ENCODE measurements at places on chromosomes 13 and 19. TPM values are rescaled to one million over a fixed set of nuclear protein-coding genes. Genes with fewer than 3 reads are reported as not detected.

- H3K4me3 ChIP-seq, result no peak overlapping the region
- DNase-seq, result no peak
- no peaks in the 10 kb centered on the region for H3K4me1 ChIP-seq
- no peaks in the 10 kb centered on the region for H3K36me3 ChIP-seq
These were observed 2748.8 kb upstream of the PCDH20 start for GRCh38 chr13:64164435-64164834.

DNA sequence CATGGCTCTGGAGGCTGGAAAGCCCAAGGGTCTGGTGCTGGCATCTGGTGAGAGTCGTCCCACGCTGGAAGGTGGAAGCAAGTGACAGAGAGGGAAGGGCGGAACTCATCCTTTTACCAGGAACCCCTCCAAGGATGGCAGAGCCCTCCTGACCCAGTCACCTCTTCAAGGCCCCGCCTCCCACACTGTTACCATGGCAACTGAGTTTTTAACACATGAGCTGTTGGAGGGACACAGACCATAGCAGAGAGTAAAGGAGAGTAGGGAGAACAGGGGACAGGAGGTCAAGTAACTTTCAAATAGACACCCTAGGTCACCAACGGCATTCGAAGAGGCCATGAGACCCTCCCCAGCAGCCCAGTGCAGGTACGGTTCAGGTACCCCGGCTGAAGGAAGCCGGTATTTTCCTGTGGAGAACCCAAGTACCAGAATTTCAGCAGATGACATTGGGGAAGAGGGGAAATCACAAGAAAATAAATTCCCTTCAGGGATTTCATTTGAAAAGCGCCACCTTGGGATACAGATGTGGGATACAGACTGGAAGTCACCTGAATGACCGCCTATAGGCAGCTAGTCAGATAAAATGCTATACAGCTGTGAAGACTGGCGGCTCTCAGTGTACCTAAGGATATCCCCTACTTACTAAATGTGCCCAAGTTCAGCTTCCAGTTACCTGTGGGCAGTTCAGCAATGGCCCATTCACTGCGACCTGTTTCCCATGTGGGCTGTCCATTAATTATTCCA, 8.0 kb downstream of the IL17D start:
- no peak for DNase-seq
- no peaks in the 10 kb centered on the region for H3K36me3 ChIP-seq
- H3K27me3 ChIP-seq, result no peaks in the 10 kb centered on the region
- H3K4me3 ChIP-seq, result no peak overlapping the region
- H3K27ac ChIP-seq, result no peak overlapping the region

DNA sequence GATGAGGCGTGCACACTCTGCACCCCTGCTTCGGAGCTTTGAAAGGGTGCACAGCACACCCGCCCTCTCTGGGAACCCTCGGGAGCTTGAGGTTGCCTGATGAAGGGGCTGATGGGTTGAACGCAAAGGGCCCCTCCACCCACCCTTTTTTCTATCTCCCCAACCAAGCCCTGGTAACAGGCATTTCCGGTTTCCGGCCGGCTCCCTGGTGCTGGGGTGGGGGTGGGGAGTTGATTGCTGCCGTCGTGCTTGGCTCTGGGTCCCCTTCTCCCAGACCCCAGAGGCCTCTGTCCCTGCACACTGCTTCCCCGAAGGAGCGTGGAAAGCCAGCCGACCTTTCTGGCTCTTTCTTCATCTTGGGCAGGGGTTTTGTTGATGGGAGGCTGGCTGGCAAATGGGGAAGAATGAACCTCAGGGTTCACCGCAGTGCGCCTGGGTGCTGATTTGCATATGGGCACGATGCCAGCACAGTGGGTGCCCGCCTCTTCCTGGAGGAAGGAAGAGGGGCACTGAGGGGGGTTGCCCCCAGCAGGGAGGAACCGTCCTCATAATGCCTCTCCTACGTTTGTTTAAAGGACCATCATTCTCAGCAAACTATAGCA, 29.1 kb downstream of the VAV1 start:
- H3K27me3 ChIP-seq, result peaks cover under 1% of the 10 kb centered on the region
- H3K4me1 ChIP-seq, result no peaks in the 10 kb centered on the region
- H3K27ac ChIP-seq, result peak overlapping the region; percentile 63
- no peak overlapping the region for H3K4me3 ChIP-seq
- peak; percentile 59 for DNase-seq
- no peaks in the 10 kb centered on the region for H3K36me3 ChIP-seq

- no peak for DNase-seq
- no peaks in the 10 kb centered on the region for H3K36me3 ChIP-seq
- H3K27me3 ChIP-seq, result no peaks in the 10 kb centered on the region
These were observed 34.4 kb downstream of the LYL1 start for GRCh38 chr19:13068085-13068846.

DNA sequence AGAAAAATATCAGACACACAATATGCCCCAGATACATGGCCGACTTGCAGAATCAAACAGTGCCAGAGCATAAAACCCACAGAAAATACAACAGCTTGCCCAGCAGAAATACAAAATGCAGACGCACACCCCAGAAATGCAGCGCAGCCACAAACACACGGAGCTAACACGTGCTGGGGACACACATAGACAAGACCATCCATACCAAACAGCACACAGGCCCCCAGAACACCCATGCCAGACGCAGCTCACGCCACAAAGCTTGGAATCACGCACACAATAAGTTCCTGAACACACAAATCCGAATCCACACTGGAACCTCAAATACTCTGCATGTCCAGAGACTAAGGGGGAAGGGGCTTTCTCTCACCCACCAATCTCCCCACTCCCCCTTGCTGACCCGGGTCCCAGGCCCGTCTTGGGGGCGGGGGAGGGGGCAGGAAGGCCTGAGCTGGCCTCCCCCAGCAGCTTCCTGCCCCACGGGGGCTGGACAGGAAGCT, 17.2 kb downstream of the CCDC97 start:
- no peak for DNase-seq
- no peak overlapping the region for H3K4me3 ChIP-seq
- peaks cover 53% of the 10 kb centered on the region for H3K4me1 ChIP-seq
- H3K27me3 ChIP-seq, result no peaks in the 10 kb centered on the region

The CGB2 gene
- total RNA-seq, result not detected

The CCDC122 gene
- total RNA-seq, result 2.3 TPM

- H3K4me1 ChIP-seq, result no peaks in the 10 kb centered on the region
- no peak overlapping the region for H3K27ac ChIP-seq
- H3K36me3 ChIP-seq, result no peaks in the 10 kb centered on the region
- H3K4me3 ChIP-seq, result no peak overlapping the region
These were observed 2.7 kb downstream of the GPR4 start for GRCh38 chr19:45599286-45599685.

The NFIX gene
- 10.3 TPM for total RNA-seq

DNA sequence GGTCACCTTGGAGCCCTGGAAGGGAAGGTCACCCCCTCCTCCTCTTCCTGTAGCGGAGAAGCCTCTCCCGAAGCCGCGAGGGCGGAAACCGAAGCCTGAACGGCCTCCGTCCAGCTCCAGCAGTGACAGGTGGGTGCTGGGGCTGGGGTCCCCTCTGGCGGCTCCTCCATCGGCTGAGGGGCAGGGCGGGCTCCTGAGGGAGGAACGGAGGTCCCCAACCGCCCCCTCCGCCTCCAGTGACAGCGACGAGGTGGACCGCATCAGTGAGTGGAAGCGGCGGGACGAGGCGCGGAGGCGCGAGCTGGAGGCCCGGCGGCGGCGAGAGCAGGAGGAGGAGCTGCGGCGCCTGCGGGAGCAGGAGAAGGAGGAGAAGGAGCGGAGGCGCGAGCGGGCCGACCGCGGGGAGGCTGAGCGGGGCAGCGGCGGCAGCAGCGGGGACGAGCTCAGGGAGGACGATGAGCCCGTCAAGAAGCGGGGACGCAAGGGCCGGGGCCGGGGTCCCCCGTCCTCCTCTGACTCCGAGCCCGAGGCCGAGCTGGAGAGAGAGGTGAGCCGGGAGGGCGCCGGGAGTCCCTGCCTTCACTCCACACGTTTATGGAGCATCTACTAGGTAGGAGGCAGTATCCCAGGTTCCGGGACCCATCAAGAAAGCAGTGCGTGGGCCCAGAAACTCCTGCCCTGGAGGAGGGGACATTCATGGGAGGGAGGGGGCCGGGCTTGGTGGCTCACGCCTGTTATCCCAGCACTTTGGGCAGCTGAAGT, 22.0 kb downstream of the HDGFL2 start:
- no peaks in the 10 kb centered on the region for H3K27me3 ChIP-seq
- DNase-seq, result no peak
- no peak overlapping the region for H3K4me3 ChIP-seq
- H3K4me1 ChIP-seq, result no peaks in the 10 kb centered on the region
- H3K27ac ChIP-seq, result no peak overlapping the region

DNA sequence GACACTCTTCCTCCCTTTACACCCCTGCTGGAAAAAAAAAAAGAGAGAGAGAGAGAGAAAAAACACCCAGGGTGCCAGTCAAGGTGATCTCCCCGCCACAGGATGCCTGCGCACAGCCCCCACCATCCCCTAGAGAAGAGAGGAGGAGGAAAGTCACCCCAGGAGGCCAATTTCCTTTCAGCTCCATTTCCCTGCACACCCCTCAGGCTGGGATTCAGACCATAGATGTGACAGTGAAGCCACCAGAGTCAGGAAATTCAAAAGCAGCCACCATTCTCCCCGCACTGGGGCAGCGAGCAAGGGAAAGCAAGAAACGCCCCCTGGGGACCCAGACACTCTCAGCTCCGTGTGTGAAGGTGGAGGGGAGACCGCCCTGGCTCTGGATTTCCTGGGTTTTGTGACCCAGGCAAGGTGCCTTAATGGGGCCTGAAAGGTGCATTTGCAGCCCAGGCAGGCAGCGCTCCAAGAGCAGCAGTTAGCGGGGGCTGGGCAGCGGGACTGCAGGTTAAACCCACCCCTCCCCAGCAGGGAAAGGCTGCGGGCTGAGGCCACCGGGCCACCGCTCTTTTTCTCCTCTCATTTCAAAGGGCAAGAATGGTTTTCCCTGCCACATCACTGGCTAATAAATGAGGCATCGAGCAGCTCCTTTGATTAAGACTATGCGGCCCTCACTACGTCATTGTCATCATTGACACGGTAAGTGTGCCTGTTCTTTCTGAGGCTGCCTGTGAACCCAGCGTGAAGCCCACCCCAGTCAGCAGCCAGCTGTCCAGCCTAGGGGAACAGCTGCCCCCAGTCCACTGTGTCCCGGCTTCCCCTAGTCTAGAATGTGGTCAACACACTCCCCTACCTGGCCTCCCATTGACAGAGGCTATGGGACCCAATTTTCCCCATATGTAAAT, 83.8 kb upstream of the TM9SF2 start:
- H3K4me1 ChIP-seq, result no peaks in the 10 kb centered on the region
- no peak for DNase-seq

GRCh38 chr19:403221-404027, 5.5 kb downstream of the C2CD4C start:
- H3K36me3 ChIP-seq, result no peaks in the 10 kb centered on the region
- no peak overlapping the region for H3K27ac ChIP-seq
- no peaks in the 10 kb centered on the region for H3K4me1 ChIP-seq
- DNase-seq, result no peak

- no peak for DNase-seq
- H3K27ac ChIP-seq, result peak overlapping the region; percentile 6
- peaks cover 28% of the 10 kb centered on the region for H3K4me1 ChIP-seq
- H3K36me3 ChIP-seq, result peaks cover 4% of the 10 kb centered on the region
- peak overlapping the region; percentile 83 for H3K4me3 ChIP-seq
These were observed 991 bp downstream of the ABHD17A start for GRCh38 chr19:1884291-1884718.

GRCh38 chr13:33845572-33846302, 27.8 kb downstream of the RFC3 start:
- no peak overlapping the region for H3K4me3 ChIP-seq
- no peak overlapping the region for H3K27ac ChIP-seq
- no peaks in the 10 kb centered on the region for H3K27me3 ChIP-seq
- DNase-seq, result no peak
- no peaks in the 10 kb centered on the region for H3K4me1 ChIP-seq

The RFPL4AL1 gene
- 0.33 TPM for total RNA-seq

The ELF1 gene
- 36.3 TPM for total RNA-seq

The KCTD4 gene
- not detected for total RNA-seq

- H3K36me3 ChIP-seq, result no peaks in the 10 kb centered on the region
- H3K27me3 ChIP-seq, result peaks cover 13% of the 10 kb centered on the region
- peaks cover 8% of the 10 kb centered on the region for H3K4me1 ChIP-seq
These were observed 40.9 kb downstream of the DEDD2 start for GRCh38 chr19:42176649-42176989.

Data from liver (tissue), 10 donors.